ENCODE measurements at places on chromosomes 11 and 22.
A peak's percentile ranks its signal among the peaks of the same experiment; 100 is the strongest.

- peak; percentile 4 for DNase-seq
Measured at GRCh38 chr11:120908461-120909181, 115.3 kb upstream of the TBCEL start.

GRCh38 chr11:69310934-69311766, 17.2 kb downstream of the MYEOV start:
- DNase-seq: peak; percentile 59

DNA sequence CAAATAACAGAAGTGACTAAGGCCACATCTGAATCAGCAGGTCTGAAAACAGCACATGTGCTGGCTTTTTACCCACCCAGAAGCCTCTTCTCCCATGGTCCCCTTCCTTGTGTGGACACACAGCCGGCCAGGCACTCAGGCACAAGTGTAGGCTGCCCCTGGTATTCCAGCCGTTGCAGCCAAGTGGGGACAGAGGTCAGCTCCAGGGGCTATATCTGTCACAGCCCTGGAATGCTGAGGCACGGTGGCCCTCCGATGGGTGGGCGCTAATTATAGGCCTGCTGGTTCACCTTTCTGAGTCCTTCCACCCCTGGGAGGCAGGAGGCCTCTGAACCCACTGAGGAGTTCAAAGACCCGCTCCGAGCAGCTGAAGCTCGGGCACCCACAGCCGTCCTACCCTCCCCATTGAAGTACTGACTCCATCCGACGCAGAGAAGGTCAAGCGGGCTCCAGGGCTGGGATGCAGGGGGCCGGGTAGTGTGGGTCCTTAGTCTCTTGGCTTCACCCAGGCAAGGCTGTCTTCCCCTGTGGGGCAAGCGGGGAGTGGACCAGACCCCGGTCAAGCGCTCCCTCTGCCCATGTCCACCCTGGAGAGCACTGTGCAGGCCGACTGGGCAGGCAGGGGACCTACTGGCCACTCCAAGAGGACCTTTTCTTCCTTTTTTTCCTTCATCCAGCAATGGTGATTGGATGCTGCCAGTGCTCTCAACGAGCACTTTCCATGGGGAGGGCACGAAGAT, 14.3 kb downstream of the FGF3 start:
- DNase-seq: no peak

DNA sequence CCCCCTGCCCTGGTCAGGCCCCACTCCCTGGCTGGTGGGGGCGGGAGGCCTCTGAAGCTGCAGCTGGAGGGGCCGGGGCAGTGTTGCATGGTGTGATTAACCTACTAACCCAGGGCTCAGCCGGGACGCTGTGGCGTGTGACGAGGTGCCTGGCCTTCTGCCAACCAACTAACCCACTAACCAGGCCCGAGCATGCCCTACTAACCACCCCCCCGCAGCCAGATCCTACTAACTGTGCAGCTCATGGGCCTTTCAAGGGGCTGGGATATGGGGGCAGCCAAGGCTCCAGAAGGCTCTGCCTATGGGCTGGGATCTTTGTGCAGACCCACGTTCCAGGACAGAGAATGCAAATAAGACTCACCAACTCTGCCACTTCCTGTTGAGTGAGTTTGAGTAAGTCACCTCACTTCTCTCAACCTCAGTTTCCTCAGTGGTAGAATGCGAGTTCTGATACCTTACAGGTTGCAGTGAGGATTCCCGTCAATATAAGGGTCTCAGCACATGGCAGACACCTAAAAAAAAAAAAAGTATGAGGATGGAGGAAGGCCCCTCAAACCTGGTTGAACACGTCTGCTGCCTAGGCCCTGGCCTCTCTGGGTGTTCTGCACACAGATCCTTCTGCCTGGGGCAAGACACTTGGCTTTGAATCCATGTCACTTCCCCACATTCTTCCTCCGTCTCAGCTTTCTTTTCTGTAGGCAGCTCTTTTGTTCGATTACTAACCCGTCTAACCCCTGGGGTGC, 14.1 kb downstream of the MIAT start:
- DNase-seq: peak; percentile 85

GRCh38 chr22:45053094-45053493, 43.3 kb upstream of the PHF21B start:
- no peak for DNase-seq

GRCh38 chr11:92297567-92298553, 73.2 kb downstream of the FAT3 start:
- DNase-seq: no peak

- DNase-seq: no peak
Measured at GRCh38 chr11:35563484-35564244, 38.2 kb upstream of the PAMR1 start.

DNA sequence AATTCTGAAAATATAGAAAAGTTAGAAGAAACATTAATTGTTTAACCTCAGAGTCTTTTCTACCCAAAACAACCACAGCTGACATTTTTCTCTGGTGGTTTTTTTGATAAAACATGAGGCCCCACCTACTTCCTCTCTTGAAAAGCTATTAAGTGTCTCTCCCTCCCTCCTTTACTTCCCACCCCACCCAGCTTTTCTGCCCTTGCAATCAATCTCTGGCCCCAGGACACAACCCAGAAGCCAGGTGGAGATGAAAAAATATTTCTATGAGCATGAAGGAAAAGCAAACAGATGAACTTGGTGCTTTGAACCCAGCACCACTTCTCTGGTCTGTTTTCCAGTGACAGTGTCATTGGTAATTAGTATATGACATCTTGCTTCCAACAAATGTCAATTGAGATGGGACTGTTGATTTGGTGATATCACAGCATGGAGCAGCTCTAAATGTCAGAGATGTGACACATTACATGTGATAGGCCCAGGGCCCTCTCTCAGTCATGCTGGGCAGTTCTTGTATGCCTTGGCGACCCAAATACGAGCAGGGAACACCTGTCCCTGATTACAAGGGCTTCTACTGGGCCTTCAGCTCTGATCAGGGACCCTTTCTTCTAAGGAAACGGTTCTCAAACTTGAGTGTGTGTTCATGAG, 23.9 kb upstream of the TMPRSS13 start:
- DNase-seq: no peak

DNA sequence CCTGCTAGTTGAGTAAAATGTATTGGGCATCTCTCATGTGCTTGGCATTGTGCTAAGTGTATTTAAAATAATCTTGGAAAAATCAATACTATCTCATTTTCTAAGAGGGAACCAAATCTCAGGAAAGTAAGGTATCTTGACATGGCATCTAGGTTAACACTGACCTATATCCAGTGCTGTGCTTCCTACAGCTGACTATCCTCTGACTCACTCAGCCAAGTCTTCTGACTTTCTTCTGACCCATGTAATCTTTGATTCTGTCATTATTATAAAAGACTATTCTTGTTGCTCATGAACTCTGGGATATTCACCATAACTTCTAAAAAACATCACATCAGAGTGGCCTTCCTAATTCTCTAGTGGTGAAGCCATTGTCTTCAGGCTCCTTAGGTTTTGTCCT, 304.1 kb upstream of the TENM4 start:
- DNase-seq: no peak

GRCh38 chr22:49935561-49935960, 17.1 kb downstream of the CRELD2 start:
- peak; percentile 73 for DNase-seq

DNA sequence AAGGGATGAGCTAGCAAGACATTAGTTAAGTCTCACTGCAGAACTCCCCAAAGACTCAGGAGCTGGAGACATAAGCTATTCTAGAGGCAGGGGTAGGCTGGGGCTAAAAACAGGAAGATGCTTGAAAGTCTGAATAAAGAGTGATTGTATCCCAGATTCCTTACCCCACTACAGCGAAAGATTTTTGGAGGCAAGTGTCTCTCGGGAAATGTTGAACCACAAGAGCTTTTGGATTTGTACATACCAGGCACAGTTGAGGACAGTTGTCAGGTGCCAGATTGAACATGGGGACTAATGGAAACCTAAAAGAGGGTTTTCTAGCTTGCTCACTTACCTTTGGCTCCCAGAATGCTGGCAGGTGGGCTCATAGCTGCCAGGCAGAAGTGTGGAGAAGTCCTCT, 43.5 kb upstream of the OR9Q1 start:
- DNase-seq: no peak

DNA sequence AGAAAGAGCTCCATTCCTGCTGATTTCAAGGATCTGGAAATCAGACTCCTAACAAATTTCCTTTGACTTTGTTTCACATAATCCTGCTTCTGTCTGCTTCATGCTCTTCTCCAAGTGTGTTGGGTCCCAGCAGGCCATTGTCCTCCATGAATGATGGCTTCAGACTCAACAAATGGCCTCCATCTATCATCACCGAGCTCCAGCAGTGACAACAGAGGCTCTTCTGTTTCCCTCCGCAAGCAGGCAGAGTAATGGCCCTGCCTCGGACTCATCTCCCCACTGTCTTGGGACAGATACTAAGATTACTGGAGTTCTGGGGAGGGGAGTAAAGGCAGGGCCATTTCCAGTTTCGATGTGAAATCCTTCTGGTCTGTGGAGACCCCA, 127.3 kb downstream of the TENM4 start:
- no peak for DNase-seq

Data from activated CD4-positive, alpha-beta T cell treated with anti-CD3 and anti-CD28 coated beads, Interleukin-10, Interleukin-2, amounts not matched to agents 100 ng/mL and 50 ng/mL, durations not matched to agents 16 hours and 8 hours (primary cell).